CD4-positive, alpha-beta T cell treated with Interleukin-15 for 4 hours (primary cell): ENCODE measurements at places on chromosomes 13 and 19.
A peak's percentile ranks its signal among the peaks of the same experiment; 100 is the strongest.

DNA sequence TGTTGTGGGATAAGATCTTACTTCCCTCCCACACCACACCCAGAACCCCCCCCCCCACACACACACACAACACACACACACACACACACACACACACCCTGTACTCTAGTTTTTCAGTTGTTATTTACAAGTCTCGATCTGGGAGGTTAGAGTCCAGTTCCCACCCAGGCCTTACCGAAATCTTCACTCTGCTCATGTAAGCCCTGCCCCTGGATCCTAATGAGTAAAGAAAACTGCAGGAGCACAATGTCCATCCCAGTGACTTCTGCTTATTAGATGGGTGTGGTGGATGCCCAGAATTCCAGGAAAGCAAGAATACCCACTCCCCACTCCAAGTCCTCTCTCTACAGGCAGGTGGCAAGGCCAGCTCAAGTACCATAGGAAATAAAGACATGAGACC, 23.0 kb downstream of the STARD13 start:
- no peak for DNase-seq

DNA sequence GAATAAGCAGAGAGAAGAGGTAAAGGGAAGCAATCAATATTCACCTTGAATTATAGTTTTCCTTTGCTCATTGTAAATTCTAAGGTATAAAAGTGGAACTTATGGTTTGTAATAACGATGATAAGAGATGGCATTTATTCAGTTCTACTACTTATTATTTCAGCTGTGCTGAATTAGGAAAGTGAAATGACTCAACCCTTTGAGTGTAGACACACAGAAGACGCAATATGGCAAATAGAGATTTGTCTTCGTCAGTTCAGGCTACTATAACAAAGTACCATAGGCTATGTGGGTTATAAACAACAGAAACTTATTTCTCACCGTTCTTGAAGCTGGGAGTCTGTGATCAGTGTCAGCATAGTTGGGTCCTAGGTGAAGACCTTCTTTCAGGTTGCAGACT, 713.0 kb upstream of the PCDH9 start:
- DNase-seq: no peak

DNA sequence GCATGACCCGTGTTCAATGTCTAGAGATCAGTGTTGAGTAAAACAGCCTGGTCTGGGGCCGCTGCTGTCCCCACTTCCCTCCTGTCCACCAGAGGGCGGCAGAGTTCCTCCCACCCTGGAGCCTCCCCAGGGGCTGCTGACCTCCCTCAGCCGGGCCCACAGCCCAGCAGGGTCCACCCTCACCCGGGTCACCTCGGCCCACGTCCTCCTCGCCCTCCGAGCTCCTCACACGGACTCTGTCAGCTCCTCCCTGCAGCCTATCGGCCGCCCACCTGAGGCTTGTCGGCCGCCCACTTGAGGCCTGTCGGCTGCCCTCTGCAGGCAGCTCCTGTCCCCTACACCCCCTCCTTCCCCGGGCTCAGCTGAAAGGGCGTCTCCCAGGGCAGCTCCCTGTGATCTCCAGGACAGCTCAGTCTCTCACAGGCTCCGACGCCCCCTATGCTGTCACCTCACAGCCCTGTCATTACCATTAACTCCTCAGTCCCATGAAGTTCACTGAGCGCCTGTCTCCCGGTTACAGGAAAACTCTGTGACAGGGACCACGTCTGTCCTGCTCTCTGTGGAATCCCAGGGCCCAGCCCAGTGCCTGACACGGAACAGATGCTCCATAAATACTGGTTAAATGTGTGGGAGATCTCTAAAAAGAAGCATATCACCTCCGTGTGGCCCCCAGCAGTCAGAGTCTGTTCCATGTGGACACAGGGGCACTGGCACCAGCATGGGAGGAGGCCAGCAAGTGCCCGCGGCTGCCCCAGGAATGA, 1.5 kb upstream of the CEACAM5 start:
- peak; percentile 55 for DNase-seq

DNA sequence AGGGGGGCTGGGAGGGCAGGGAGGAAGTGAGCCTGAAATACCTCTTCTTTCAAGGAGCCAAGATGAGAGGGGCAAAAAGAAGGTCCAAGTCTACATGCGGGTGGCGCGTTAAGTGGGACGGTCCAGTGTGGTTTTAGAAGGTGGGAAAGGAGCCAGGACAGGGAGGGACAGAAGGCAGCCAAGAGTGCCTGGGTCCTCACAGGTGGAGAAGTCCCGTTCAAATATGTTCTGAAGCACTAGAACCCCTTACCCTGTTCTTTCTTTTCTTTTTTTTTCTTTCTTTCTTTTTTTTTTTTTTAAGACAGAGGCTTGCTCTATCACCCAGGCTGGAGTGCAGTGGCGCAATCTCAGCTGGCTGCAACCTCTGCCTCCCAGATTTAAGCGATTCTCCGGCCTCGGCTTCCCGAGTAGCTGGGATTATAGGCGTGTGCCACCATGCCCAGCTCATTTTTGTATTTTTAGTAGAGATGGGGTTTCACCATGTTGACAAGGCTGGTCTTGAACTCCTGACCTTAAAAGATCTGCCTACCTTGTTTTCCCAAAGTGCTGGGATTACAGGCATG, 7.4 kb downstream of the CAMSAP3 start:
- no peak for DNase-seq

DNA sequence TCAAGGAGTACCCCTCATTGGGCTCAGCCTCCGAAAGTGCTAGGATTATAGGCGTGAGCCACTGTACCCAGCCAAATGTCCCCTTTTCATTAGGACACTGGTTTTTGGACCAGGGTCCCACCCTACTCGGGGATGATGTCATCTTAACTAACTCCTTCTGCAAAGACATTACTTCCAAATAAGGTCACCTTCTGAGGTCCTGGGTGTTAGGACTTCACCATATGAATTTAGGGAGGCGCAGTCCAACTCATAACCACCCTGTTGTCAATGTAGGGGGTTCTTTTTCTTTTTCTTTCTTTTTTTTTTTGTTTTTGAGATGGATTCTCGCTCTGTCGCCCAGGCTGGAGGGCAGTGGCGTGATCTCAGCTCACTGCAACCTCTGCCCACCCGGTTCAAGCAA, 32.7 kb upstream of the NFIC start:
- no peak for DNase-seq

DNA sequence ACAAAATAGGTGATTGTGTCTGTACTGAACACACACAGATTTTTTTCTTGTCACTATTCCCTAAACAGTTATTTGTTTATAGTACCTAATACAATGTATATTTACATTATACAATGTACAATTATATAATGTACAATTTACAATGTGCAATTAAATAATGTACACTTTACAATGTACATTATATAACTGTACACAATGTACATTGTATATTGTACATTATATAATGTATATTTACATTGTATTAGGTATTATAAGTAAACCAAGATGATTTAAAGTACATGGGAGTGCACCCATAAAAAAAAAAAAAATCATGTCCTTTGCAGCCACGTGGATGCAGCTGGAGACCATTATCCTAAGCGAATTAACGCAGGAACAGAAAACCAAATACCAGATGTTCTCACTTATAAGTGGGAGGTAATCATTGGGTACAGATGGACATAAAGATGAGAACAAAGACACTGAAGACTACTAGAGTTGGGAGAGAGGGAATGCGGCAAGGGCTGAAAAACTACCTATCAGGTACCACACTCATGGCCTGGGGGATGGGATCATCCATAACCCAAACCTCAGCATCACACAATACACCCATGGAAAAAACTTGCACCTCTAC, 68.1 kb downstream of the ABCC4 start:
- DNase-seq: no peak

DNA sequence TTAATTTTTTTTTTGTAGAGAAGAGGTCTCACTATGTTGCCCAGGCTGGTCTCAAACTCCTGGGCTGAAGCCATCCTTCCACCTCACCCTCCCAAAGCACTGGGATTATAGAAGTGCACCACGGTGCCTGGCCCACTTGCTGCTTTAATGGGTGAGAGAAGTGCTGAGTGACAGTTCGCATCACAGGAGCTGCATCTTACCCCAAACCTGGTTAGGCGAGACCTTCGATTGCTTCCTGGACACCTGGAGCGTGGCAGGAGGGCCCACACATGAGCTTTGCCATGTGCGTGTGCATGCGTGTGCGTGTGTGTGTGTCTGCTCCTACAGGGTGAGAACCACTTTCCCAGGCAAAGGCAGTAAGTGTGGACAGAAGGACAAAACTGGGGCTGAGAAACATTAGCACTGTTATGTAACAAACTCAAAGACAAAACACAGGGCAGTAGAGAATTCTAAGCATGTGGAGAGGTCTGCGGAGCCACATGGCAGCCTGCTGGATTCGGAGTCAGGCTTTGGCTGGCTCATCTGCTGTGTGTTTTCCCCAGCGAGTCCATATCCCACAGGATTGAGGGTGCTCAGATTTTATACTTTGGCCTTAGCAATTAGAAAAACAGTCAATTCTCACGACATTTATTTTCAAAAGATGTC, 11.7 kb upstream of the MTIF3 start:
- no peak for DNase-seq

- no peak for DNase-seq
Measured at GRCh38 chr13:31433746-31434145, 234.0 kb downstream of the B3GLCT start.

DNA sequence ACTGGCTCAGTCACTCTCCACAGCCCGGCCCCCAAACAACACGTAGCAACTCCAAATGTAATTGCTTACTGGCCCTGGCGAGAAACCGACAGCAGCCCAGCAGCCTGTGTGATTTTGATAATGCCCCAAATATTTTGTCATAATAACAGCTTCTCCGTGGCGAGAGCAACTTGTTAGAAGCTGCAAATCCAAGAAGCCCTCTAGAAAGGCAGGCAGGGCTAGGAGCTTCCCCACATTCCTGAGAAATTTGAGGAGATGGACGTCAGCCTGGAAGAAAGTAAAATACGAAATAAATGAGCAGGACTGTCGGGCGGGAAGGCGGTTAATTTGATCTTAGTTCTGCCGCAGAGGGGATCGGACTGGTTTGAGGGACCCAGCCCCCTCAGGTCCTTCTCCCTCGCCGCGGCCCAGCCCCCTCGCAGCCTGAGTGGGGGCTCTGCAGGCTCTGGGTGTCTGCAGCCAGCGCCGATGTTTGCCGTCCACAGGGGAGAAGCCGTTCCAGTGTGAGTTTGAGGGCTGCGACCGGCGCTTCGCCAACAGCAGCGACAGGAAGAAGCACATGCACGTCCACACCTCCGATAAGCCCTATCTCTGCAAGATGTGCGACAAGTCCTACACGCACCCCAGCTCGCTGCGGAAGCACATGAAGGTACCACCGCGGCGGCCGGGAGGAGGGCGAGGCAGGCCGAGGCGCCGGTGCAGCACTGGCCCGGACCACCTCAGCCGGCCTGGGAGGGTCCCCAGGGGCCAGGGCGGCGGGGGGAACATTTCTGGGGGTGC, 3.1 kb downstream of the ZIC2 start:
- no peak for DNase-seq
